ENCODE measurements at places on chromosomes 6 and 20.

DNA sequence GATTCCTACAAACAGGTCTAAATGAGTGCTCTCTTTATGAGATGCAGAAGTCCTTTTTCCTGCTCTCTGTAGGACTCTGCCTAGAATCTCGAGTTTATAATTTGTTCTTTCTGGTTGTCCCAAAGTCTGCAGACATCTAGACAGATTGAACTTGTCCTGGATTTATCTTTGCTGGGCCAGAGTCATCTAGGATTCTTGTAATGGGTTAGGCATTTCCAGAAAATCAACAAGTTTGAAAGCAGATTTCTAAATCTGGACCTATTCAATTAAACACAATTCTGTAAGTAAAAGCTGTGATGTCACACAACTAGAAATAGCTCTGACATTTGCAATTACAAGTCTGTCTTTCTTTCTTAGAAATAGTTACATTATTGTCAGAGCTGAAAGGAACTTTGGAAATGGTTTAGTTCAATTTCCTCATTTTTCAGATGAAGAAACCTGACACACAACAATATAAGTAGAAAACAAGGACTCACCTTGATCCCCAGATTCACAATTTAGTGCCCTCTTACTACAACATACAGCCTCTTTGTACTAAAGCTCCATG lies 4.2 kb upstream of the RSPO3 start:
- no peak for DNase-seq

DNA sequence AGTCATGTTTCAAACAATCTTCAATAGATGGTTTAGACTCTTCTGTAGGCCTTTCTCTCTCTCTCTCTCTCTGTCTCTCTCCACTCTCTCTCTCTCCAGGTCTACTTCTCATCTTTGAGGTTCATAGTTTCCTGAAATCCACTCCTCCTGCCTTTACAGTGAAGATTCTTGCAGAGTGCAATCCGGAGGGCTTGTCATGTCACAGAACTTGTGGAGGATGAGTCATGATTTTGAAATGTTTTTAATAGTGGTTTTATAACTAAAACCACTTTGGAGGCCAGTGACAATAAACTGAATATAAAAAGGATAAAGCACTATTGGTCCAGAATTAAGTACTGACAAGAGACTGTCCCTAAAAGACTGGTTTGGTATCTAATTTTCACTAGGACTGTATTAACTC lies 156.3 kb downstream of the KIF6 start:
- DNase-seq = no peak

DNA sequence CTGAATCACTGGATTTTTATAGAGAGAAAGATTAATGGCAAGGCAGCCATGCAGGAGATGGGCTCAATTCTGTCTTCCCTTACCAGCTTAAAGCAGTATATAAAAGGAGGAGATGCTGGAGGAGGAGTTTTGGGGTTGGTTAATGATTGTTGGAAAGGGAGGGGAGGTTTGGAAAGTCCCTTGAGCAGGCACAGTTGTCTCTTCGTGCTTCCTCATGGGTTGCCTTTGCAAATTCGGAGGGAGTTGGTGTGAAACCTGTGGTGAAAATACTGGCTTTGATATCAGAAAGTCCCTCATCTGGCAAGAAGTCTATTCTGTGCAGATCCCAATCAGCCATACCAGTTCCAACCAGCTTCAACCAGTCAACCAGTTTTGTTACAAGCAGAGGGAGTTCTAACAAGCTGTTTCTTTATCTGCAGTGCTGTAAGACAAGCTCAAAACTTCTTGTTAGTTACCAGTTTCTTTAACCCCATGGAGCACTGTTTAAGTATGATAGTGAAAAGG lies 107.0 kb downstream of the HIVEP1 start:
- no peak for DNase-seq

DNA sequence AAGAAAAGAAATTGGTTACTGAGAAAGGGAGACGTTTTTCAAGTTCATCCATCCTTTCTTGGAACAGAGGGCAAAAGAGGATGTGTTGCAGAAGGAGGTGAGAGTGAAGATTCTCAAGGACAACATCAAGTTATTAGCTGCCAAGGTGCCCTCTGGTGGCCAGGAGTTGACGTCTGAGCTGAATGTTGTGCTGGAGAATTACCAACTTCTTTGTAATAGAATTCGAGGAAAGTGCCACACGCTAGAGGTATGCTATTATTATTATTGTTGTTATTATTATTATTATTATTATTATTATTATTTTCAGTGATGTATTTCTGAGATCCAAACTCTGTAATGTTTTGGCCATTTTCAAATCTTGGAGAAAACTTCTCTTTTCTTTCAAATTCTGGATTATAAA lies 197.0 kb downstream of the UTRN start:
- DNase-seq = peak; percentile 75

DNA sequence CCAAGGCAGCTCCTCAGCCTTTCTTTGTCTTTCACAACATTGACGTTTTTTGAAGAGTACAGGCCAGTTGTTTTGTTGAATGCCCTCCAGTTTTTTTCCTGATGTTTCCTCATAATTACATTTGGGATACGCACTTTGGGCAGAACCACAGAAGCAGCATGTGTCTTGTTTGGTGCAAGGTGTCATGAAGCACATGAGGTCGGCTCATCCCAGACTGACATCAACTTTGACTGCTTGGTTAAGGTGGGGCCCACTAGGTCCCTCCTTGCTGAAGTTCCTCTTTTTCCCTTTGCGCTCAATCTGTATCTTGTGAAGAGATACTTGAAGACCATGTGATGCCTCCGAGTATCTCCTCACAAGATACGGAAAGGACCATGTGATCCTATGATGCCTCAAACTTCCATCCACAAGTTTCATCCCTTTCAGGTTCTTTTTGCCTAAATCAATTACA lies 10.5 kb downstream of the SNAI1 start:
- no peak for DNase-seq

GRCh38 chr6:119461187-119461586 lies 111.6 kb upstream of the MAN1A1 start:
- no peak for DNase-seq

GRCh38 chr6:49202924-49203536 lies 260.0 kb downstream of the MMUT start:
- DNase-seq = no peak

GRCh38 chr6:45587229-45588060 lies 209.7 kb upstream of the SUPT3H start:
- DNase-seq = no peak

DNA sequence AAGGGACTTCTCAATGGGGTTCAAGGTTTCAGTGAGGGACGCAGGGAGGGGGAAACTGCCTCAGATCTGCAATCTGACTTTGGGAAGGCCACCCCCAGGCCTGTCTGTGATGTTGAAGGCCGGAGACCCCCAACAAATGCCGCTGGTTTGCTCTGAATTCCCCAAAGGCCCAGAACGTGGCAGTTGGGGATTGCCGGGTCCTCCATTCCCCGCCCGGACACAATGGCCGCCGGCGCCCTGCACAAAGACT lies 326 bp upstream of the BCL2L1 start:
- no peak for DNase-seq

DNA sequence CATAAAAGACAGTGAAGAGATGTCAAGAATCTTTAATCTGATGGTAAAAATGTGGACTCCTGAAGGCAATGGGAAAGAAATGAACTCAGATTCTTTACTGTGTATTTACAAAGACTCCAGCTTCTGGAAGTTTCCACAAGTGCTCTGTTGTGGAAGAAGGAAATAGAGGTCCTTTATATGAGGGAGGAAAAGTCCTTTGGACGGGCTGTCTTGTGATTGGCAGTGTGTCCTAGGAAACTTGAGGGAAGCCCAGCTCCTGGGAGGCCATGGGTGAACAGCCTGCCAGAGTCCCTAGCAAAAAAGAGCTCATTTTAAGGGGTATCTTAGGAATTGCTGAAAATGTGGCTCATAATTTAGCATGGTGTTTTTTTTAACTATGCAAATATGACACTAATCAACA lies 92.0 kb downstream of the RNASET2 start:
- DNase-seq = peak; percentile 48

DNA sequence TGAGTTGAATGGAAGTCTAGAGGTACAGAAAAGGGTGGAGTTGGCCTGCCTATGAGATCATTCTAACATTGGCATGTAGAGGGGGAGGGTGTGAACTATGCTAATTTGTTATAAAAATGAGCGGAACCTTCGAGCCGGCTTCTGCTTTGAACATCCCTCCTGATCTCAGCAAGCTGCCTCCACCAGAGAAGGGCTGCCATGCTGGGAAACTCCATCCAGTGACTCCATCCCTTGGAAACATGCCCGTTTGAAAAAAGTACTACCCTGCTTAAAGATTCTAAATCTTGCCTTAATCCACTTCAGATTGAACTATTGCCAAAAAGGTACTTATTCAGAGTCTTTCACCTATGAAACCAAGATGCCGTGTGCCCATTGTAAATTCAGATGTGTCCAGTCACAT lies 43.6 kb upstream of the TMEM170B start:
- no peak for DNase-seq

DNA sequence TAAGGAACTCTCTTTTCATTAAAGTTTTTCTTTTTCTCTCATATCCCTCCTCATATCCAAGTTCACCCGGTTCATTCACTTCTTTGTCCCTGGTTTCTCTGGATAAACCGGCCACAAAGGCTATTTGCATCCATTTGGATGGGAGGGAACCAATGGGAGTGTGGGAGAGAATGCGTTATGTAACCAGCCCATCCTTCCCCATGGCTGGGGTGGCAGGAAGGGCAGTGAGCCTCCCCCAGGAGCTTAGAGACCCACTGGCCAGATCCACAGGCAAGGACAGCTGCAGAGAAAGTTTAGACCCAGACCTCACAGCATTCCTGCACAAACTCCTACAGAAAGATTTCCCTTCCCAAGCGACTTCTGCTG lies 10.7 kb downstream of the CASS4 start:
- DNase-seq = no peak

DNA sequence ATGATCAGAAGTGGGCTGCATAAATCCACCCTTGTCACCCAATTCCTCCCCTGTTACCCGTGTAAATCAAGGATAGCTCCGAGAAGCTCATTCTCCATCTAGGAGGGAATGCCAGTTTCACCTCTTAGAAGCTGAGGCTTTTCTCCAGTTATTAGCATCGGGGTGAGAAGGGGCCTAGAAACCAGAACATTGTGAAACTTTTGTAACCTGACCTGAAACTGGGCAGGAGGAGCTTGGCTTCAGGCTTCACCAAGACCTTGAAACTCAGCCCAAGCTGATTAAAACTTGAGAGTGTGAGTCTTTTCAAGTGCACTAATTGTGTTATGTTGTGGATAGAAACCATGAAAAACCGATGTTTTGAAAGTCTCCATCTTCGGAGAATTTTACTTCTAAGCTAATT lies 103.1 kb downstream of the BMP2 start:
- DNase-seq = no peak

- DNase-seq = no peak
Observed at GRCh38 chr20:24633026-24633425, 163.6 kb downstream of the SYNDIG1 start.

DNA sequence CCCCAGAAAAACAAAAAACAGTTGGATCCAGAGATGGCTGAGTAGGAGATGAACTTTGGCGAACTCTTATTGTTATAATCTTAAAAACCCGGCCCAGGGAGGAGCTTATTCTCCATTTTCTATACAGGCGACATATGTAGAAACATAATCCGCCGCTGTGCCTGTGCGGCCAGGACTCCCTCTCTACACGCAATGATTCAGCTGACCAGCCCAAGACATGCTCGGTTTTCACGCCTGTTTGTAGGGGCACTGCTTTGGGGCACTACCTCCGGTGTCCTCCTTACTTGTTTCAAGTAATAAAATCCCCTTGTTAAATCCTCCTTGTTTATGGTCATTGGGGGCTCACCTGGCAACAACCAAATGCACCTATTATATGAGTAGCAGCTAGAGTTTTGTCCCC lies 89.9 kb downstream of the SEL1L2 start:
- no peak for DNase-seq

DNA sequence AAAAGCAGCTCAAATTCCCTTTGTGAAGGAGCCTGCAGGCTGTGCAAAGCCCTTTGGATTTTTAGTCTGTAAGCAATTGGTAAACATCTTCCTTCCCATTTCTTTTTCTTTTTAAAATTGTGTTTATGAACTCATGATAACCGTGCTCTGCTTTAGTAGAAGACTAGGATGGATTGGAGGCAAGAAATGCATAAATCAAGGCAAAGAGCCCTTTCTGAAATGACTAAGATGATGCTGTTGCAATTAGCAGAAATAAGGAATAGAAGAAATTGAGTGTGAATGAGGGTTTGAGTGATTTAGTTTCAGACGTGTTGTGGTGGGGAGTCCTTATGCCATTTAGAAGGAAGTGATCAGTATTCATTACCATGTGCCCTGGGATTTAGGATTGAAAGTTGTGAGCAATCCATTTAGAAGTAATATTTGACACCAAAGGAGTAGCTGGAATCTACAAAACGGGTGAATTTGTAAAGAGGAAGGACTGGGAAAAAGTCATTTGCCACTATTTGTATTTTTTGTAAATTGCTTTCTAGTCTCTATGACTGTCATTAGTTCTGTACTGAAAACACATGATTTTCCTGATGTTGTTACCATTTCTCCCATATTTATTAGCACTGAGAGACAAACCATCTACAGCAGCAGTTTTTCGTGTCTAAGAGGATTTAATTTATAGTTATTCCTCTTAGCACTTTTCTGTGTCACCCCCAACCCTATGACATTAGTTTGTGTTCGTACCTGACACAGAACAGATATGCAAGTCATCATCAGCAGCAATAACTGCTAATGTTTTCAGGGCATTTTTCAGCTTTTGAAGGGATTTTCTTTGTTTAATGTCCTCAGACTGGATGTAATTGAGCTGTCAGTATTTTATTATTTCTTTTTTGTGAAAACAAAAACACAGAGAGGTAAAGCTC lies 265.0 kb downstream of the UTRN start:
- no peak for DNase-seq

DNA sequence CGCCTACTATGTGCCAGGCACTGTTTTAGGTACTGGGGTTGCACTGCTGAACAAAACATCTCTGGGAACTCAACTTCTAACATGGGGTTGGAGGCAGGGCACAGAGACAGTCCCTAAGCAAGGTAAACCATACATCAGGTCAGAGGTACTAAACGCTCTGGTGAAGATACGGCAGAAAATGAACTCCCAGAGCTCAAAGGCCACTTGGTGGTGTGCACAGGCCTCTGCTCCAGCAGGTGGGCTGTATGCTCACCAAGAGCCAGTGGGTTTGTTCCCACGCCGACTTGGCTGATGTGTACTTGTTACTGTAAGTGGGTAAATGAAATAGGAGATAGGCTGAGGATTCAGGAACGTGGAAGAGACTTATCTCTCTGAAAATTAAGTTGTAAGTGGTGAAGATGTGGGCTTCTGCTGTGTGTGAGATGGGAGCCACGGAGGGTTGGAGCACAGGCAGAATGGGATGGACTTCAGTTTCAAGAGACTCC lies 133.4 kb downstream of the PREX1 start:
- DNase-seq = no peak

GRCh38 chr20:57408536-57409233 lies 17.5 kb downstream of the RBM38 start:
- DNase-seq = no peak

GRCh38 chr20:46990596-46991104 lies 96.0 kb downstream of the EYA2 start:
- DNase-seq = peak; percentile 40

- DNase-seq = no peak
Observed at GRCh38 chr6:109291902-109292301, 90.4 kb downstream of the CD164 start.

GRCh38 chr20:5741089-5741488 lies 9.1 kb upstream of the SHLD1 start:
- DNase-seq = no peak

All from pons (tissue), 1 donor.